ENCODE measurements at places on chromosomes 3 and 15. TPM values are rescaled to one million over a fixed set of nuclear protein-coding genes. Genes with fewer than 3 reads are reported as not detected.

Gene GAP43
- 0.06 TPM for polyA plus RNA-seq

Gene LTF
- polyA plus RNA-seq, result 12.9 TPM

Gene IGSF10
- polyA plus RNA-seq, result 25.1 TPM

Gene TRPC1
- 3.9 TPM for polyA plus RNA-seq

Gene TMIE
- polyA plus RNA-seq, result 0.32 TPM

Gene CLDN18
- 118 TPM for polyA plus RNA-seq

Gene MGLL
- polyA plus RNA-seq, result 68.3 TPM

Gene FGD5
- 19.0 TPM for polyA plus RNA-seq

Gene ADAMTS9
- 39.6 TPM for polyA plus RNA-seq

Gene IFRD2
- polyA plus RNA-seq, result 91.4 TPM

Gene ISLR
- 13.8 TPM for polyA plus RNA-seq

Gene ITIH4
- 16.5 TPM for polyA plus RNA-seq

Gene SNTN
- polyA plus RNA-seq, result 23.2 TPM

Gene B3GNT5
- 25.4 TPM for polyA plus RNA-seq

Gene PLSCR5
- polyA plus RNA-seq, result not detected
